ENCODE measurements at places on chromosomes 4 and X. TPM values are rescaled to one million over a fixed set of nuclear protein-coding genes. Genes with fewer than 3 reads are reported as not detected.

Gene CD99L2
- total RNA-seq = 21.1 TPM

Gene UGT2B17
- not detected for total RNA-seq

Gene ZNF185
- 9.8 TPM for total RNA-seq

Gene IRF2
- 15.9 TPM for total RNA-seq

Gene STK32B
- total RNA-seq = 0.38 TPM

GRCh38 chrX:41518841-41519220, 71.7 kb downstream of the NYX start:
- H3K36me3 ChIP-seq = no peaks in the 10 kb centered on the region
- no peak overlapping the region for H3K27ac ChIP-seq
- H3K27me3 ChIP-seq = no peaks in the 10 kb centered on the region
- no peaks in the 10 kb centered on the region for H3K4me1 ChIP-seq
- no peak overlapping the region for H3K4me3 ChIP-seq
- no peak for DNase-seq

DNA sequence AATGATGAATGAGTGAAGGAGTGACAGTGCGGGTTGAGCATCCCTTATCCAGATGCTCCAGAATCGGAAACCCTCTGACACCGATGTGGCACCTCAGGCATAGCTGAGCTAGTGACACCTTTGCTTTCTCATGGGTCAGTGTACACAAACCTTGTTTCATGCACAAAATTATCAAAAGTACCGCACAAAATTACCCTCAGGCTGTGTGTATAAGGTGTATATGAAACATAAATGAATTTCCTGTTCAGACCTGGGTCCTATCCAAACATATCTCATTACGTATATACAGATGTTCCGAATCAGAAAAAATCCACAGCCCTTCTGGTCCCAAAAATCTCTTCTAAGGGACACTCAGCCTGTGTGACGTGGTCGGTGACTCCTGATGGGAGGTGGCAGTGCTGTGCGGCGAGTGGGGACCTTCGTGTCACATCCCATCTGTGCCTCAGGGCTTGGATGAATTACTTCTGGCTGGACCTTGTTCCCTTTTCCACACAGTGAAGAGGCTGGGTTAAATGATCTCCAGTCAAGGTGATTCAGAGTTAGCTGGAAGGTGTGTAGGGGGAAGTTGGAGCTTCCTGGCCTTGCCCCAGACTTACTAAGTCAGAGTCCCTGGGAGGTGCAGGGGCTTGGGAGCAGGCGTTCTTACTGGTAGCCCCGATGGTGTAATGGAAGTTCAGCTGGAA, 18.8 kb downstream of the RGS12 start:
- no peak overlapping the region for H3K27ac ChIP-seq
- H3K36me3 ChIP-seq = no peaks in the 10 kb centered on the region
- no peaks in the 10 kb centered on the region for H3K27me3 ChIP-seq
- H3K4me1 ChIP-seq = no peaks in the 10 kb centered on the region
- DNase-seq = no peak

DNA sequence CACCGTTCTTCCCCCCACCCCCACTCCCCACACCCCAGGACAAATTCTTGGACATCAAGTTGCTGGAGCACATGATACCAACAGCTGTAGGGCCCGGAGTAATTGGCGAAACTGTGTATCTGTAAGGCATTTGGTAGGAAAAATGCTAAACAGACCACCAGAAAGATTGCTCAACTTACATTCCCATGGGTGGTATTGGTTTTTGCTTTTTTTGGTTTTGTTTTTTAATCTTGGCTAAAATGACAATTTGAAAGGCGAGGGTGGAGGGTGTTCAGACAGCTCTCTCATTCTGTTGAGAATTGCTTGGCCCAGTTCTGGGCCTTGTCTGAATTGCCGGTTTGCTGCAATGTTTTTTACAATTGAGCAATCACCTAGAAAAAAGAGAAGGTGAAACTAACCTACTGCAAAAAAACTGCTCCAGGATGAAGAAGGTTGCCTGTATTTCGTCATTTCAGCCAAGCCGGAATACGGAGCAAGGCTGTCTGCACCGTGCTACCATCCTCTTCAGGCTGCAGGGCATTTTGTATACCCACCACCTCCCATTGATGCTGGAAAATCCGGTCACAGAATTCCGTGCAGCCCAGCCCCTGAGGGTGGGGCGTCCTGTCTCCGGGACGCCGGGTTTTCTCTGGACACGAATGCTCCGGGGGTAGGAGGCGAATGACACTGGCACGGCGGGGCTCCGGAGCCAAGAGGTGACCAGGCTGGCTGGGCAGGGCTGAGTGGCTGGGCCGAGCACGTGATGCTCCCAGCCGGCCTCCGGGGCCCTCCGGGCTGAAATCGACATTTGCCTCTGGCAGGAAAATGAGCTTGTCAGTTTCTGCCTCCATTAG, at the start of gene CLCN4:
Gene CLCN4 (plus strand): TSS at position 777 of the 833 bp plus-strand sequence. CDS start 28,058 bp downstream, outside the sequence.
- DNase-seq = peak; percentile 73
- H3K27ac ChIP-seq = peak within 1 kb of the TSS; percentile 82
- peak within 1 kb of the TSS; percentile 37 for H3K4me3 ChIP-seq
- H3K36me3 ChIP-seq = no peaks in the 10 kb centered on the region
- H3K27me3 ChIP-seq = no peaks in the 10 kb centered on the region

- H3K27ac ChIP-seq = peak overlapping the region; percentile 86
- no peak for DNase-seq
- no peaks in the 10 kb centered on the region for H3K27me3 ChIP-seq
- H3K4me1 ChIP-seq = peaks cover 22% of the 10 kb centered on the region
- no peak overlapping the region for H3K4me3 ChIP-seq
These were observed 28.3 kb downstream of the MAEA start for GRCh38 chr4:1318046-1318375.

DNA sequence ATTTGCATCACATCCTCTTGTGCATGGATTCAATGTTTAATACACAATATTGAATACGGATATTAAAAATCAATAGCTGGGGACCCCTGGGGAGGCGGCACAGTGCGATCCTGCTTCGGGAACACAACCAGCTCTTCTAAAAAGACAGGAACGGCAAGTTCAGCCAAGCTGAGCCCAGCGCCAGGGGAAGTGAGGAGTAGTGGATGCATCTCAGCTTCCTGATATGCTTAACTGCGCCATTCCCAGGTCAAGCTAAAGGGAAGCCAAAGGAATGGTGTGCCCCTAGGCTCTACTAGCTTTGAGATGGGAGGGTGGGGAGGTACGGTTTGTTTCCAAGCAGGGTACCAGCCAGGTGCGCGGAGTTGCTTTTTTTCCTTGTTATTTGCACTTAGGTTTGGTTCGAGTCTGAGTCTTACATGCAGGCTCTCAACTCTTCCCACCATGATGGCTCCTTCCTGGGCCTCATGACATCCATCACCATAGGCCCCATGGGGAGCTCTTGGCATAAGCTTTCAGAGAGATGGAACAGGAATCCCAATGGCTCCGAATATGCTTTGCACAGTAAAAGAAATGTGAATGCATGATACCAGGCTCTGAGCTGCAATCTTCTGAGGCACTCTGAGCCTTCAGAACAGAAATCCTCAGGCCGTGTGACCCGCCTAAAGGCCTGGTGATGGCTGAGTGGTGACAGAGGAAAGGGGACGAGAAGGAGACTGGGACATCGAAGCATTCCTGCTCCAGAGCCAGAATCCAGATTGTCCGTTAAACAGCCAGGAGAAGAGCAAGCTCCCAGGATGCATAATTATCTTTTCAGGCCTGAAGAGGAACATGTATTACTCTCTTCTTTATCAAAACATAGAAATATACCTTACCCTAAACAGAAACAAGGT, 51.8 kb upstream of the BCOR start:
- no peak overlapping the region for H3K4me3 ChIP-seq
- DNase-seq = no peak
- H3K27ac ChIP-seq = no peak overlapping the region
- no peaks in the 10 kb centered on the region for H3K36me3 ChIP-seq
- H3K27me3 ChIP-seq = no peaks in the 10 kb centered on the region

DNA sequence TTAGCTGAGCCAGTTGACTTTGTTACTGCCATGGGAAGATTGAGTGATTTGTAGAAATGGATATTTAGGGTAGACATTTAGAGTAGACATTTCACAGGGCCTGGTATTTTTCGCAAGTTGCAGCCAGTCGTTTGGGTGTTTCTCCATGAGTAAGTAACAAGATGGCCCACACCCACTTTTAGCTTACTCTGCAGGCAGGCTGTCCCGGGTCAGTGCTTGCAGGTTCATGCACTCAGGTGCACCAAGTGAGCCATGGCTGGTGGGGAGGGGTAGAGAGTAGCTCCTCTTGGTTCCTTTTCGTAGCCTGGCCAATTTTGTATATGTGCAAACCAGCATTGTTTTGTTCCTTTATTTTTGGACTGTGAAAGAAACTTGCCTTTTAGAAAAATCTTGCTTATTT, 145.6 kb downstream of the POLA1 start:
- H3K4me3 ChIP-seq = no peak overlapping the region
- no peaks in the 10 kb centered on the region for H3K27me3 ChIP-seq
- H3K27ac ChIP-seq = no peak overlapping the region
- no peak for DNase-seq
- no peaks in the 10 kb centered on the region for H3K36me3 ChIP-seq

DNA sequence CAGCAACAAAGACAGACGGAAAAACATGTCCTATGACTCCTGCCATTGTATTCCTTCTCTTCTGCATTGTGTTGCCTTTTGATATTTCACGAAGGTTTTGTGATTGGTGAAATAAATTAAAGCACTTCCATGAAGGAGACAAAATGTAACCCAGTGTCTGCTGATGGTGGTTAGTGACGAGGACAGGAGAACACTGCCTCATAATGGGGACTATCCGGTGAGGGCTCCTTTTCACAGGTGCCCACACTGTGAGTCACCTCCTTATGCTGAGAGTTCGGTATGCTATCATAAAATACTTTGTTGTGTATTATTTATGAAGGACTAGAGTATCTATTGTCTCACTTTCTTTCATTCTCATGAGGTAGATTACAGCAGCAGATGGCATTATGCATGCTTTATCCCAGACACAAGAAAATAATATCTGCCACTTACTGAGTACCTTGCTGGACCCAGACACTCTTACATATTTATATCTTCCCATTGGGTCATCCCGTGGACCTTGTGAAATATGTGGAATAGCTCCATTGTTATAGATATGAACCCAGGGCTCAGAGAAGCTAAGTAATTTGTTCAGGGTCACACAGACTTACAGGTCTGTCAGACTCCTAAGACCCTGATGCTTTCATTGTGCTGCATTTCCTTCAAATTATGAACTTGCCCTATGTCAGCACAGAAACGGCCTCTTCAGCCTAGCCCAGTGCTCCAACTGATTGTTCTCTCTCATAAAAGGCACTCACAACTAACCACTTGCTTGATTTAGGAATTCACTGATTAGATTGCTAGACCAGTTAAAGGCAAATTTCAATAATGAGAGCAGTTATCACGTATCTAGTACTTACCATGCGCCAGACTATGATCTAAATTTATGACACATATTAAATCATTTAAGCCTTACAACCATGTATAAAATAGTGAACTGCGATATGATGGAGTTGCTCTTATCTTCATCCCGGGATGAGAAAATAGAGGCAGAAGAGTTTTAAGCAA, 31.2 kb downstream of the PLS3 start:
- no peaks in the 10 kb centered on the region for H3K27me3 ChIP-seq
- peaks cover 21% of the 10 kb centered on the region for H3K4me1 ChIP-seq
- no peak overlapping the region for H3K4me3 ChIP-seq
- H3K27ac ChIP-seq = peak overlapping the region; percentile 19

DNA sequence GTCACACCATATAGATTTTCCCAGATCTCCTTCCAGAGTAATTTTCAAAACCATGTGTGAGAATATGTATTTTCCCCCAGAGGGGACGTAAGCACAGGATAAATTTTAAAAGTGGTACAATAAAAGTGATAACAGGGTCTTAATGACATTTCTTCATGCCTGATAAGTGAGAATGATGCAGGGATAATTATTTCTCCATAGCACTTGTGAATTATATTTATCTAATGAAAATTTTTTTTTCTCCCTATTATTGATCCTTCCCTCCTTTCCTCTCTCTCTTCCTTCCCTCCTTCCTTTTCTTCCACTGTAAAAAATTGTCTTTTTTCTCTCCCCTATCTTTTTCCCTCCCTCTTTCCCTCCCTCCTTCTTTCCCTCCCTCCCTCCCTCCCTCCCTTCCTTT, 17.0 kb upstream of the TRPC3 start:
- H3K27ac ChIP-seq = no peak overlapping the region
- H3K36me3 ChIP-seq = no peaks in the 10 kb centered on the region
- no peak overlapping the region for H3K4me3 ChIP-seq
- DNase-seq = no peak
- H3K4me1 ChIP-seq = no peaks in the 10 kb centered on the region
- H3K27me3 ChIP-seq = peaks cover 12% of the 10 kb centered on the region

DNA sequence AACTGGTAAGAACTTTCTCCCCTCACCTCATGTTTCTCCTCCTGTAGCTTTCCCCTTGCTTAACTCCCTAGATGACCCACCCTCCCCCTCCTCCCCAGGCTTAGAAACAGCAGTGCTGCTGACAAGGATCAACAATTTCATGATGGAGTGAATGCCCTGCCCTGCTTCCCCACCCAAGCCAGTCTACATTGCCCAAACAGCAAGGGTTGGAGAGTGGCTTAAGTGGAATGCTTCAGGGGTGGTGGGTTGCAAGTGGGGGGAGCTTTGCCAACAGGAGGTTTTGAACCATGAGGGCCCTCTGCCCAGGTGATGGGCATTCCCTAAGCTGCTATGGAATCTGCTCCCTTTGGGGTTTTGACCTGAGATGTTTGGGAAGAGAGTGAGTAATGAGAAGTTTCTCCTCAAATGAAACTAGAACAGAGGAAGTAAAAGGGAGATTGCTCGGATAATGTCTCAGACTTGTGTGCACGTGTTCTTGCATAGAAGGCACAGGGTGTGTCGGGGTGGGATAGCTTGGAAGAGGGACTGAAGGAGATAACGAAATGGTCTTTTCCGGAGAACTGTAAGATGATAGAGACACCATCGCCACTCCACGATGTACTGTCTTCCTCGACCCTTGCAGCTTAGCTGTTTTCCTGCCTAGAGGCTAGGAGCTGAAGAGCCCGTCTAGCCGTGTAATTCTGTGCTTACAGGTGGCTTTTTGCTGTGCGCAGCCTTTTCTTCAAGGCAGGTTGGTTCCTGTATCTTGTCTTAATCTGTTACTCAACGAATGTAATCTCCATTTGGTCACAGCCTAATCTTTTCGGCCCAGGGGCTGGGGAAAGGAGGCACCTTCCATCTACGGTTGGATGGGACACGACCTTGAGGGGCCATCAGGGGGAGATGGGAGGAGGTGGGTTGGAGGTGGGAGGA, 10.1 kb downstream of the GDPD2 start:
- no peak for DNase-seq
- H3K4me1 ChIP-seq = peaks cover 12% of the 10 kb centered on the region
- no peaks in the 10 kb centered on the region for H3K36me3 ChIP-seq

DNA sequence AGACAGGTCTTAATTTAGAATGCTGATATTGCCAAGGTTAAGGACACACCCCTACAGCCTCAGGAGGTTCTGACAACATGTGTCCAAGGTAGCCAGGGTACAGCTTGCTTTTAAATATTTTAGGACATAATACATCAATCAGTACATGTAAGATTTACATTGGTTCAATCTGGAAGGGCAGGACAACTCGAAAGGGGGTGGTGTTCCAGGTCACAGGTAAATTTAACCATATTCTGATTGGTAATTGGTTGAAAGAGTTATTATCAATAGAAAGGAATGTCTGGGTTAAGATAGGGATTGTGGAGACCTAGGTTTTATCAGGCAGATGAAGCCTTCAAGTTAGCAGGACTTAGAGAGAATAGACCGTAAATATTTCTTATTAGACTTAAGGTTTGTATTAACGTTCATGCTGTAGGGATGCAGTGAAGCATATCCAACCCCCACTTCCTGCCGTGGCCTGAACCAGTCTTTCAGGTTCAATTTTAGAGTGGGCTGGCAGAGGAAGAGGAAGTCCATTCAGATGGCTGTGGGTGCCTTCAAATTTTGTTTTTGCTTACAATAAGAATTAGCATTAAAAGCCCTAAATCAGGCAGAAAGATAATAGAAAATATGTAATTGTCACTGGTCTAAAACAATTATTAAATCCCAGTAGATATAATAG, 136.5 kb upstream of the GALNTL6 start:
- no peaks in the 10 kb centered on the region for H3K27me3 ChIP-seq
- no peak for DNase-seq
- H3K4me3 ChIP-seq = no peak overlapping the region
- H3K36me3 ChIP-seq = no peaks in the 10 kb centered on the region

Measured in SJSA1 (cell line).